Activated naive CD4-positive, alpha-beta T cell treated with anti-CD3 and anti-CD28 coated beads, Interleukin-2, amount 50 U/mL, for 72 hours (primary cell): ENCODE measurements at places on chromosomes 3 and 15.

- no peak for DNase-seq
Measured at GRCh38 chr15:40595219-40595618, 1.2 kb downstream of the KNL1 start.

GRCh38 chr3:13080591-13080990 lies 7.4 kb upstream of the IQSEC1 start:
- no peak for DNase-seq

- DNase-seq = no peak
Measured at GRCh38 chr15:100531823-100532327, 3.1 kb upstream of the CERS3 start.

DNA sequence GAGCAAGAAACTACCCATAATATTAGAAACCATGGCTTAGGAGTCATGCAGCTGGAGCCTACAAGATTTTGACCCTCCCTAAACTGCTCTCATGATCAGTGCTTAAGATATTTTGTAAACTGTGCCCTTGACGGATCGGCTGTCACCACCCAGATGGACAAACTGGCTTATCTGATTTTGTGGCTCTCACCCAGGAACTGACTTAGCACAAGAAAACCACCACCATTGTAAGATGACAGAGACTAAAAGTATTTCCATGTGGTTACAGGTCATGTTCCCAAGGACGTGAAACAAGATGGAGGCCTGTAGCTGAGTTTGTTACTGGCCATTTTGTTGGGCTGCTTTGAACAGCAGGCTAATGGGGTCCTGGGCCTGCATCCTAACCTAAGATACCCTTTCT lies 940.9 kb downstream of the OTOL1 start:
- no peak for DNase-seq

DNA sequence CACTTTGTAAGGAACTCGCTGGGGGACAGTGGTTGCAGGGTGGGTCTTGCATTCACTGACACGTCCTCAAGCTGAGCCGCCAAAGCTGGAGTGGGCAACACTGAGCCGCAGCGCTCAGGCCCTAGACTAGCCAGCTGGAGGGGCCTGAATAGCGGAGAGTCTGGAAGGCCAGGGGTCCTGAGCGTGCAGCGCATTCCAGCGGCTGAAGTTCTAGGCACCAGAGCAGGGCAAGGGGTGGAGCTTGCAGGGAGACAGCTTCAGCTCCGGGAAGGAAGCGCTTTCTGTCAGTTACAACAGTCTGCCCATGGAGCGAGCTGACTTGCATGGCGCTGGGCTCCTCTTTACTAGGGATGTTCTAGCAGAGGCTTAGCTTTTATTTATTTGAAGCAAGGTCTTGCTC lies 2.7 kb downstream of the MAP6D1 start:
- DNase-seq = no peak

GRCh38 chr3:1380926-1381646 lies 288.3 kb downstream of the CNTN6 start:
- DNase-seq = no peak

- no peak for DNase-seq
Measured at GRCh38 chr3:183353421-183353820, 75.0 kb downstream of the MCF2L2 start.

GRCh38 chr15:98152156-98152555 lies 191.7 kb downstream of the ARRDC4 start:
- no peak for DNase-seq

- DNase-seq = no peak
Measured at GRCh38 chr3:143445118-143445517, 325.5 kb downstream of the CHST2 start.

- DNase-seq = no peak
Measured at GRCh38 chr3:14889205-14889604, 58.2 kb upstream of the NR2C2 start.

- DNase-seq = no peak
Measured at GRCh38 chr3:109116031-109116430, 1.9 kb downstream of the MORC1 start.

DNA sequence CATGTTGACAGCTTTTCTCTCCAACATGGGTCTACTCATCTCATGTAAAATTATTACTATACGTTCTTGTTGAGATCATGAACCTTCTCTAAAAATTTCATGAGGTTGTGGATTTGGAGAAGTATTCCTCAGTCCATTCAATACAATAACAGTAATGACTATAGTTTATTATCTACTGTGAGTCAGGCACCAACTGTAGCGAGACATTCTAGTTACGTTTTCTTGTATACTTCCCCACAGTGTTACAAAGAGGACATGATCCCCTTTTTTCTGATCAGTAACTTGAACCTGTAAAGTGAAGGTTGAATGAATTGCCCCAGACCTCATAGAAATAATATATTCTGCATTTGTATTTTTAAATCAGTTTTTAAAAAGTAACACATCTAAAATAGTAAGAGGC lies 76.4 kb downstream of the AKAP13 start:
- no peak for DNase-seq

DNA sequence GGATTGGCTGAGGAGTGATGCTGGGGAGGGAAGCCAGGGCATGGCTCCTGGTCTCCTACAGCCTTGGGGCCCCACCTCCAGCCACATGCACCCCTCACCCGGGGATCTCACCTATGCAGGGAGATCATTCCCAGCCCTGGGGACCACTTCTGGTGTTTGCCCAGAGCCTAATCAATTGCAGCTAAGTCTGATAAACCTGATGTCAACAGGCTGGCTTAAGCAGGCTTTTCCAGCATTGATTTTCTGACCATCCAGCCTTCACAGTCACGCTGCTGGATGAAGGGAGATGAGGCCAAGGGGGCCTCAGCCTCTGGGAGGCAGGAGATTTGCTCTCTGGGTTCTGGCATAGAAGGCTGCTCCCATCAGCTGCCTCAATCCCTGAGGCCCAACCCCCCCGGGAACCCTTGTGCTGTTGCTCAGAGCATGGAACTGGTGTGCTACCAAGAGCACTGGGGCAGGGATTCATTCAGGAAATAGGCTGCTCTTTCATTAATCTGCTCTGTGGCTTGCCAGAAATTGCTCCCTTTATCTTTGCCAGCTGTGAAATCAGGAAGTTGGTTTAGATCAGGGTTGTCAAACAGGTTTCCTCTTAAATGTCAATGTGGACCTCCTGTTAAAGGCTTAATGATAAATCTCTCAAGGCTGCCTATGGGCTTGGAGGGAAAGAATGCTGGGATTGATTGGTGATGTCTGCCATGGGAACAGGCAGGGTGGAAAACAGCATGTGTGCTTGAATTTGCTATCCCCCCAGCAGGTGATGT lies 19.0 kb downstream of the FAM3D start:
- no peak for DNase-seq

DNA sequence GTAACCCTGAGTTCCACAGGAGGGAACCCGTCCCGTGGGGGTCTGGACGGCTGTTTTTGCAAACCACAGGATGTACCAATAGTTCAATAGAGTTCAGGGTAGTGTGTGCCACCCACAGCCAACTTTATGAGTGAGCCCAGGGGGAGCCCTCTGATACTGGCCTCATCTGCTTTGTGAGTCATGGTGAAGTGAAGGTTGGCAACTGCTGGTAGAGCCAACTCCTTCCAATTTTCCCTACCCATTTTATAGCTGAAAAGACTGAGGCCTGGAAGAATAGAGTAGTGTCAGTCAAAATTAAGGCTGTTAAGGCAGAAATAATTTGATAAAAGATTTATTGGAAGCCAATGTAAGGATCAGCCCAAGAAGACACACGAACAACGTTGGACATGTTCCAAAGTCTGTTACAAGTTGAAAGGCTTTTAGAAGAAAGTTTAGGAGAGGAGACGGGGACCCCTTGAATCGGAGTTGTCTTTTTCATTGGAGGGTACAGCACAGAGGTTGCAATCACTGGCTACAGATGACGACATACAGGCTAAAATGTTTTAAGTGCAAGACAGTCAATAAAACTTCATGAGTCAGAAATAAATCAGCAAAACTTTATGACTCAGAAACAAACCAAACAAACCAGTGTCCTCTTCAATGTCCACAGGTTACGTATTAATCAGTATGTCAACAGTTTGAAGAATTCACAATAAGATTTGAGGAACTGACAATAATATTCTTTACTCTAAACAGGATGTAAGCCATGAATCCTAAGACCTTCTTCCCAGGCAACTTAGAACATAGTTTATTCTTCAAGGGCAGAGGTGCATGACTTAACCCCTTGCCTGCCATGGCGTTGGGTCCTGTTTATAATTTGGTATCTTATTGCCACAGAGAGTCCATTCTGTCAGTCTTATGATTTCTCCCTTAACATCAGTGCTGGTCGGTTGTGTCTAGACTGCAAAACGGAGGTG lies 62.9 kb upstream of the NR2E3 start:
- no peak for DNase-seq

DNA sequence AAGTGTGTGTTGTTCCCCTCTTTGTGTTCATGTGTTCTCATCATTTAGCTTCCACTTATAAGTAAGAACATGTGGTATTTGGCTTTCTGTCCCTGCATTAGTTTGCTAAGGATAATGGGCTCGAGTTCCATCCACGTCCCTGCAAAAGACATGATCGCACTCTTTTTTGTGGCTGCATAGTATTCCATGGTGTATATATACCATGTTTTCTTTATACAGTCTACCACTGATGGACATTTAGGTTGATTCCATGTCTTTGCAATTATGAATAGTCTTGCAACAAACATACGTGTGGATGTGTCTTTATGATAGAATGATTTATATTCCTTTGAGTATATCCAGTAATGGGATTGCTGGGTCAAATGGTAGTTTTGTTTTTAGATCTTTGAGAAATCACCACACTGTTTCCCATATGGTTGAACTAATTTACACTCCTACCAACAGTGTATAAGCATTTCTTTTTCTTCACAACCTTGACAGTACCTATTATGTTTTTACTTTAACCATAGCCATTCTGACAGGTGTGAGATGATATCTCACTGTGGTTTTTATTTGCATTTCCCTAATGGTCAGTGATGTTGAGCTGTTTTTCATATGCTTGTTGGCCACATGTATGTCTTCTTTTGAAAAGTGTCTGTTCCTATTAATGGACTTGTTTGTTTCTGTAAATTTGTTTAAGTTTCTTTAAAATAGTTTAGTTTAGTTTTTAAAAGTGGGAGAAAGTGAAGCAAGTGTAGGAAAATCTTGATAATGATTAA lies 21.9 kb upstream of the SLC30A4 start:
- no peak for DNase-seq

DNA sequence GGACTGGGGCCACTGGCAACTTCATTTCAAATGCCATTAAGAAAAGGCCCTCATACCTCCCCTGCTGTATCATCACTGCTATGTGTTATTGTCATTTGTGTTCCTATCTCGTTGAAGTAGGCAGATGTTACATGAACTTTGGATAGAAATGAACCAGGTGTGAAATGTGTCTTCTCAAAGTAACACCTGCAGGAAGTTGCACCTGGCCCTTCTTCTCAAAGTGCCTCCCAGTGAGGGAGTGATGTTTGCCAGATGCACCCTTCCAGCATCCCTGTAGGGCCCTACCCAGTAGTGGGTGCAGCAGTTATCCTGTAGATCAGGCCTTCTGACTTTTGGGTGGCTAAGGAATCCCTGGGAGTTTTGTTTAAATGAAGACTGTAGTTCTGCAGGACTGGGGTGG lies 197.7 kb upstream of the CTNNB1 start:
- DNase-seq = no peak

DNA sequence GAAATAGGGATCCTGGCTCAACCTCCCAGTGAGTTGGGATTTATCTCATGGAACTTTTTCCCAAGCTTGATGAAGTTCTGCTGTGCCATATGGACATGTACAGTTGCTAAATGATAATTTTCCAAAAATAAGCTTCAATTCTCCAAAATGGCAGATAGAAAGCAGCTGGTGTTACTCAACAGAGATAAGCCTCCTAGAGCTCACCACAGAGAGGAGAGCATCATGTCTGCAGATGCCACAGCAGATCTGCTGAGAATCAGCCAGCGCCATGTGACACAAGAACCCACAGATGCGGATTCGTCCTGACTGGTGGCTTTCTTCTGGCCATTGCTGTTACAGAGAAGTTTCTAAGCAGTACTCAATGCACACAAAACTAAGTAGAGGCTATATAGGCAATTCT lies 50.6 kb downstream of the AGTR1 start:
- no peak for DNase-seq

- DNase-seq = no peak
Measured at GRCh38 chr3:36943601-36944000, 1.3 kb downstream of the TRANK1 start.

DNA sequence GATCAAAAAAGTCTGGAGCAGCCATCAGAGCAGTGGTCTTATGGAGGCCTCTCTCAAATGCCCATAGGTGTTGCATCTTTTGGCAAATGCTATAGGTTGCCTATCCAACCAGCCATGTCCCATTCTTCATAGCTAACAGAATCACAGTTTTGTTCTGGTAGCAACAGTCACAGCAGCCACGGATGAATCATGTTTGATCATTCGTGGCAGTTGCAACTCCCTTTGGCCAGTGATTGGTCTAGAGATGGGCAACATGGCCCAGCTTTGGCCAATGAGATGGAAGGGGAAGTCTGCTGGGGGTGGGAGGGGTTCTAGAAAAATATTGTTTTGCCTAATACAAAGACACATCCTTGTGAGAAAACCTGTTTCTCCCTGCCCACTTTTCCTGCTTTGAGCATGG lies 50.3 kb upstream of the PPP2R3A start:
- no peak for DNase-seq

DNA sequence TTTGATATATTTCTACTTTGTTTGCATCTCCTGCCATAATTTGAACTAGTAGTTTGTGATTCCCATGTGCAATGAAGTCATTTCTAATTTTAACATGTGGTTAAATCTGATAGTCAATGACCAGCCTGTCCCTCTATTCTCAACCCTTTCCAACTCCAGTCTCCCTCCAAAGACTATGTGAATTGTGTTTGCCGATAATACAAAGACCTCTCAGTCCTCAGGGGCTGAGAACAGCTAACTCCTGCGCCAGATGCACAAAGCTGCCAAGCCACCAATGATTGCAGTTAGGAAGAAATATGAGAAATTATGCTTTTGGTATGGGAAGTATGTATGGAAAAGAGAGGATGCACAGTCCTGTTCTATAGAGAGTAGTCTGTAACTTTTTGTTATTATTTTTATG lies 54.0 kb downstream of the KCNH8 start:
- no peak for DNase-seq

GRCh38 chr15:48645558-48646330 lies at the start of gene FBN1:
TSS of gene FBN1 (minus strand) at chr15:48645709. CDS start at chr15:48644769, 940 bp downstream.
- DNase-seq = peak; percentile 13

- no peak for DNase-seq
Measured at GRCh38 chr3:103894162-103894822, 1459.5 kb downstream of the ZPLD1 start.

DNA sequence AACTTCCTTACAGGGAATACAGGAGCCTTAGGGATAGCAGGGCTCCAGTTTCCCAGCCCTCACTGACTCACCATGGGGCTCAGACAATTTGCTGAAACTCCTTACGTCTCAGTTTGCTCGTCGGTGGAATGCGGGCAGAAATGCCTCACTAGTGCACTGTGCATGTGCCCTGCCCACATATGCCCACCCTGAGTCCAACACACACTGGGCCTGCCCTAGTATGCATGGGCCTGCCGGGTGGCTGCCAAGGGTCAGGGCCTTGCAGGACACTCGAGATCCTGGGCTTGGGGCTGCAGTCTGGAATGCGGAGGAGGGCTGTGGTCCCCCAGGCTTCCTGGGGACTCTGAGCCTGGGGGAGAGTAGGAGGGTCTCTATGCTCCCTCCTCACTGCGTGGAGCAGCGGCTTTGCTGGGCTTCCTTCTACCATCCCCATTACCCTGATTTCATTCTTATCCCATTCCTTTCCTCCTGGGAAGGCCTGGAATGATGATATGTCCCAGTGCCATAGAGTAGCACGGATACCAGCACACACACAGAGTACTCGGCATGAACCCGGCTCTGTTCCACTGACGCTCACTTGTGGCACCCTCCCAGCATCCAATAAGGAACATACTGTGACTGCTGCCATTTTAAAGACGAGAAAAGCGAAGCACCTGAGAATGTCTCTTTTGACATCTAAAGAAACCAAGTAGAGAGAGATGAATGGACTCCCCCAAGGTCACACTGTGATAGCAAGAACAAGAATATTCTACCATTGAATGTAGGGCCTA lies 124.2 kb downstream of the ASB7 start:
- DNase-seq = no peak
